ENCODE measurements at places on chromosomes 6 and 20.

DNA sequence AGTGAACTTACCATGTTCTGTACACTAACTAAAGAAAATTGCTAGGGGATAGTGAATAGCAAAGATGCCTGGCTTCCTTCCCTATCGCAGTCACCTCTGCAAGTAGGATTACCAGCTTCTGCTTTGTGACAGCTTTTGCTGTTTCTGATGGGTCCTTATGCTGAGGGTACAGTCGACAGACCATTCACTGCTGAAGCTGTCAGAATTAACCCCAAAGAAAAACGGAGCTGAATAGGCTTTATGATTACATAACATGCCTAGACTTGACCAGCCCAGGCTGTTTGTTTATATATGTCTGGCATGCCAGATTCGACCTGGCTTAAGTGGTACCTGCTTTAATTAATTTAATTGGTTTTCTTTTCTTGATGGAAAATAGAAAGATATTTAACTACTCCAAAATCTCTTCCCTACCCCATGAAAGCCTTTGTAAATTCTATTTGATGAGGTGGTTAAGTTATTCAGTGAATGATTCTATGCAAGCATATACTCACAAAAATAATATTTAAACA is 21.7 kb upstream of the PRELID3B start:
- DNase-seq = no peak

- DNase-seq = no peak
These were observed 33.1 kb downstream of the E2F3 start for GRCh38 chr6:20434766-20435165.

GRCh38 chr6:158942349-158942748 is 57.7 kb downstream of the RSPH3 start:
- no peak for DNase-seq

- DNase-seq = no peak
These were observed 923 bp downstream of the GMDS start for GRCh38 chr6:2244261-2245102.

GRCh38 chr20:4891997-4892396 is 109.3 kb downstream of the SLC23A2 start:
- DNase-seq = no peak

DNA sequence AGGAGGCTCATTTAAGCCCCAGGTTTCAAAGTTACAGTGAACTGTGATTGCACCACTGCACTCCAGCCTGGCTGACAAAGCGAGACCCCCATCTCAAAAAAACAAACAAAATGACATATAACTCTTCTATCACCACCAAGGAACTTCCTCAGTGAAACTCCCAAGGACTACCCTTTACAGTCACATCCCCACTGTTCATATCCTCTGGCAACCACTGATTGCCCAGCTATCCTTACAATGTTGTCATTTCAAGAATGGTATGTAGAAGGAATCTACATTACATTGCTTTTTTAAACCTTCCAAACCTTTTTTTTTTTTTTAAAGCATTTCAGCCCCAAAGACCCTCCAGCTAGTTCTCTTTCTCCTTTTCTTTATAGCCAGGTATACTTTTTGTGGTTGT is 123.1 kb upstream of the CARMIL1 start:
- no peak for DNase-seq

DNA sequence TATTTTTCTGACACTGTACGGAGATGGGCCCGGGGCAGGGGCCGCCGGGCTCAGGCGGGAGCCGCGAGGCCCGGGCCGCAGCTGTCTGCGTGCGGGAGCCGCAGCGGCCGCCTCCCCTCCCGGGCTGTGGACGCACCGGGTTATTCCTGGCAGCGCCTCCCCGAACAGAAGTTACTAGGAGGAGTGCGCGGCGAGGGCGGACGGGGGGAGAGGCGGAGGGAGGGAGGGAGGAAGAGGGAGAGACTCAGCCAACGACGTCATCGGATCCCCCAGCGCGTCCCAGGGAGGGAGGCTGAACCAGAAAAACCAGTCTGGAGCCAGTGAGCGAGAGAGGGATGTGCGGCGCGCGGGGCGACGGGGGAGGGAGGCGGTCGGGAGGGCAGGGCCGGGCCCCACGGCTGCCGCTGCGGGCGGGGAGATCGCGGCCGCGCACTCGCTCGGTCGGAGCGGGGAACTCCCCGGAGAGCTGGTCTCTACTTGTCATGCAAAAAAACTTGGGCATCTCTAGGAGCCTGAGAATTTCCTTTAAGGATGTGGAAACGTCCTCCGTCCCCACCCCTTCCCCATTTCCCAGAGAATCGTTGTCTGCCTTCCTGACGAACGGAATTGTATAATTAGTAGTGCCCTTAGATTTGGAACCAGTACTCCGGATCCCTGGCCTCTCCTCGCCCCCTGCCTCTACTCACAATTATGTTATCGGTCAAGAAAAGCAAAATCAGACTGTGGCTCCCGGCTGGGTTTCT is 1.4 kb upstream of the HIVEP2 start:
- peak; percentile 96 for DNase-seq

DNA sequence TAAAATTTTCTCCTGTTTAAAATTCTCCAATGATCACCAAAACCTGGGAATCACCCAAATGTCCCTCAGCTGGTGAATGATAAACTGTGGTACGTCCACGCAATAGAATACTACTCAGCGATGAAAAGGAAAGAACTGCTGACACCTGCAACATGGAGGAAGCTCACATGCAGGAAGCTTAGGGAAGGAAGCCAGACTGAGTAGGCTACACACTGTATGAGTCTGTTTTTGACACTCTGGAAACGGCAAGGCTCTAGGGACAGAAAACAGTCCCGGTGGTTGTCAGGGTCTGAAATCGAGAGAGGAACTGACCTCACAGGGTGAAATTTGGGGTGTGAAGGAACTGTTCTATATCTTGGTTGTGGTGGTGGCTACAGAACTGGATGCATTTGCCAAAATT is 25.2 kb upstream of the TLDC2 start:
- no peak for DNase-seq

- no peak for DNase-seq
These were observed 143.3 kb downstream of the NFATC2 start for GRCh38 chr20:51399006-51399890.

DNA sequence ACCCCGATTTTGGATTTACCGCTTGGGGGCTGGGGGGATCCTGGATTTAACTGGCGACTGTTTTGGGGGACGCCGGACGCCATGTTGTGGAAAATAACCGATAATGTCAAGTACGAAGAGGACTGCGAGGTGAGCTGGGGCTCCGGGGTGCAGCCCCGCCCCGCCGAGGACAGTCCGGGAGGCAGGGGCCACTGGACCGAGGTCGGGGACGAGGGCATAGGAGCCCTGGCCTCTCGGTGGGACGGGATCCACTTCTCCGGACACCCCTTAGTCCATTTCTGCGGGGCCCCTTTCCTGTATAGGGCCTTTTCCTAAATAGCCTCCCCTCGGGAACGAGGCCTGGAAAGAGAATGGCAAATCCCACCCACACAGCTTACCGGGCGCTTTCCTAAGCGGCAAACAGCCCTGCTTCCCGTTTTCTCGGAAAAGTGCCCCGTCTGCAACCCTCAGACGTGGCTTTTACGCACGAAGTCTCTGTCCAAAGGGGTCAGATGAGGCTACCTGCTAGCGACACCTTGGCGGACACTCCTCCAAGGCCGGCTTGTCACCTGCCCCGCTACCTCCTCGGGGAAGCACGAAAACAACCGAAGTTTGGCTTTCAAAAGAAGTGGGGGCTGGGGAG is 469 bp downstream of the TFAP2C start:
- DNase-seq = no peak

DNA sequence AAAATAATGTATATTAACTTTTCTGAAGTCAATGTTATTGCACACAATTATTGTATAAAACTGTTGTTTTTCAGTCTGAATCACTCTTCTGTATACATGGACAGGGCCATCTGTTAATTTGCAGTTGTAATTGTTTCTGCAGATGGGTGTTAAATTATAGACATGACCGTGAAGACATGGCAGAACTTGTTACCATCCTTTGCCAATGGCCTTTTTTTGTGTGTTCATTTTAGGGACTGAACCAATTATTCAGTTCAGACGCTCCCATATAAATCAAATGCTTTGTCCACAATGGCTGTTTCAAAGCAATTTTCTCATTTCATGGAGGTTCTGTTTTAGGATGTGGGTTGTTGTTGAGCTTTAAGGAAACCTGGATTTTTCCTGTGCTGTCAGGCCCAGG is 533.7 kb downstream of the DOK5 start:
- DNase-seq = no peak
